ENCODE measurements at places on chromosomes 16 and 17. TPM values are rescaled to one million over a fixed set of nuclear protein-coding genes. Genes with fewer than 3 reads are reported as not detected.

Gene TEKT1
- not detected for total RNA-seq

Gene GRAP
- total RNA-seq: not detected

Gene HAP1
- under 0.01 TPM for total RNA-seq

Gene METTL2A
- total RNA-seq: 29.4 TPM

Gene ALDH3A1
- not detected for total RNA-seq

Gene KCNG4
- total RNA-seq: not detected

Gene FOXL1
- 3.5 TPM for total RNA-seq

Gene KRTAP2-3
- total RNA-seq: 0.32 TPM

DNA sequence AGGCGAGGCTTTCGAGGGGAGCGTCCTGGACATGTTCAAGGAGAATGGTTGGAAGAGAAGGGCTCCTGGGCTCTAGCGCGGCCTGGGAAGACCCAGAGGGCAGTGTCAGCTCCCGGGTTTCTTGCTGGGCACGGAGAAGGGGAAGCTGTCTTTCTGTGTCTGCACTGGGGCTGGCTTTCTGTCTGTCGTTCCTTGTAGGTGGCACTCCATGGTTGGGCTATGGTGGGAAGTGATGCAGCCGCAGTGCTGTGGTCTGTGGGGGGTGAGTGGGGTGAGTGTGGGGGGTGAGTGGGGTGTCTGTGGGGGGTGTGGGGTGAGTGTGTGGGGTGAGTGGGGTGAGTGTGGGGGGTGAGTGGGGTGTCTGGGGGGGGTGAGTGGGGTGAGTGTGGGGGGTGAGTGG is 13.7 kb downstream of the RNF213 start:
- DNase-seq: no peak

DNA sequence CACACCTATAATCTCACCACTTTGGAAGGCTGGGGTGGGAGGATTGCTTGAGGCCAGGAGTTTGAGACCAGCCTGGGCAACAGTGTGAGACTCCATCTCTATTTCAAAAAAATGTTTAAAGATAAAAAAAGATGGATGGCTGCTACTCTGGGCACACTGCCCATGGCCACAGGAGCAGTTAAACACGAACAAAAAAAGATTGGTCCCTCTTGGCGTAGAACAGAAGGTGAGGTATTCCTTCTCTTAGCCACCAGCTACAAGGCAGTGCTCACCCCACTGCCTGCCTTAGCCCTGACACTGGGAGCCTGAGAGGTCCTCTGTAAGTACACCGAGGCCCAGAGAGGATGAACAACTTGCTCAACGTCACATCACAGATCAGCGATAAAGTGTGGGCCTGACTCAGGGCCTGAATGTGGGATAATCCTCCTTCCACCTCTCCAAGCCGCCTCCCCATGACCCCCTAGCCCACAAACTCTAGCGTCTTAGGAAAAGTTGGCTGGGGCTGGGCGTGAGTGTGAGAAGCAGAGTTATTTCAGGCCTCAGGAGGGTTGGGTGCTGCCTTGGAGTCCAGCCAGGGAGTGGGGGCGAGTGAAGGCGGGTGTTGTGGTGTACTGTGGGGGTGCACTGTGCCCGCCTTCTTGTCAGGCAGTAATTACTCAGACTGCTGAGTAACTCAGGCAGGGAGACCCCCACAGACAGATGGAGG is 2.3 kb upstream of the DPH1 start:
- no peak for DNase-seq

GRCh38 chr16:77295896-77296295 is 96.7 kb downstream of the SYCE1L start:
- DNase-seq: peak; percentile 45

- DNase-seq: no peak
These were observed 78.8 kb downstream of the TNRC6C start for GRCh38 chr17:78037280-78037679.

GRCh38 chr16:74320707-74321106 is 24.1 kb downstream of the PSMD7 start:
- no peak for DNase-seq

DNA sequence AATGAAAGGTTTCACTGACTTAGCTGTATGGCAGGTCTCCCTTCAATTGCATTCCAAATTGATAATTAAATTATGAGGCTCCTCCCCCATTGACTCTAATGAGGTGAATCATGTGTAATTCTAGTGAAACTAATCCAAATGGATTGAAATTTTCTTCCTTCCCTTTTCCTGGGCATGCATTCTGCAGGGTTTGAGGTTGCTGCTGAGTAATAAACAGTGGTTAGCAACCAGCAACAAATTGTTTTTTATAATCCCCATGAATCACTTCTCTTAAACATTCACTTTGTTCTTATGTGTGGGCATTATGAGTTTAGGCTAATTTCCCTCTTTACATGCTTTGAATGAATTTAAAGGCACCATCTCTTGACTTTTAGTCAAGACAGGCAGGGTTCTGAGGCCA is 43.4 kb downstream of the MYOCD start:
- no peak for DNase-seq

GRCh38 chr16:16857603-16858283 is 478.8 kb downstream of the NPIPA7 start:
- DNase-seq: no peak

DNA sequence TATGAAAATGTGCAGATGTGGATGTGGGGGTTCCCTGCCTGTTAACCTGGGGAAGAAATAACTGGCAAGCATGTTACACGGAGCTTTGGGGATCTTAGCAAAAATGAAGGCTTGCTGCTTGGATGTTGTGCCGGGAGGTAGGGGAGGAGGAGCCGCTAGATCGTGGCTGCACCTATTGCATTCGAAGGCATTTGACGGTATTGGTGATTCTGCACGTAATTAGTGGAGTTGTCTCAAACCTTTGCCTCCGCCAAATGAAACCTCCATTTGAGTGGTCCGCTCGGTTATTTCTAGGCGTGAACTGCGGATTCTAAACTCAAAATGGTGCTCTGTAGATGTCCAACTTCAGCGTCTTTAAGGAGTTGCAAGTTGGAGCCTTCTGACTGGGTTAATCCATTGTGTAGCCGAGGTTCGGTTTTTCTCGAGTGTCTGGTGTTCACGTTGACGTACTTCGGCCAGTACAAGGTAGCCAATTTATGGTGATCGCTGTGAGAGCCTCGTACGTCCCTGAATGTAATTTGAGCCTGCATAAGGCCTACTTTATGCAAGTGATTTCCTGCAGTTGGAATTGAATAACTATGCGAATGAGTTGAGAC is 1.5 kb downstream of the TNRC6C start:
- peak; percentile 12 for DNase-seq

DNA sequence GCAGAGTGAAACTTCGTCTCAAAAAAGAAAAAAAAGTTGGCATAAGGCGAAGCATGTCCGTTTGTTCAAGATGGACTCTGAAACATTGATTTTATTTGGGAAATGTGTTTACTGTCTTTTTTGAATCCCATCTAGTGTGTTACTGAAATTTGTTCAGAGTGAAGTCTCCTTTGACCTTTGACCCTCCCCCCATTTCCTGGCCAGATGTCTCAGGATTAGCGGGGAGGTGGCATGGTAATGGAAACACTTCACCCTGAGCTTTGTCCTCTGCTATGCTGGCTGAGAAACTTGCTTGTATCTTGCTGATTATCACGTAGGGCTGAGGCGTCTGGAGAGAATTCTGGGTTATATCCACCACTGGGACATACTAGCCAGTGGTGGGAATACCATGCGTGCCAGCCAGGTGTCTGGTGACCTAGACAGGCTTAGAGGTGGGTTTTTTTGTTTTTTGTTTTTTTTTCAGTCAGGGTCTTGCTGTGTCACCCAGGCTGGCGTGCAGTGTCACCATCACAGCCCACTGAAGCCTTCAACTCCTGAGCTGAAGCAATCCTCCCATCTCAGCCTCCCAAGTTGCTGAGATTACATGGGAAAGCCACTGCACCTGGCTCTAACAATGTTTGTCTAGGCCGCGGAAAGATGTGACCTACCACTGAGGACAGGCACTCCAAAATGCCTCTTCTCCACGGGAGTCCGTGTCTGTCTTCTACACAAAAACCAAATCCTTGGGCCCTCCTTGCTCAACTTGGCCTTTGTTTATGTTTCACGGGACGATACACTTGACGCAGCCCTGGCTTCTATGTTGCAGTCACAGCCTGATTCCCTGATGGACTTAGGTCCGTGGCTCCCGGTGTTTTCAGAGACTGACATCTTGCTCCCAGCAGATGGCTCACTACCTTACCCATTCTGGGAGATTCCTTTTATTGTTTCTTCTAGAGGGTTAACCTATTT is 6.6 kb upstream of the GALK1 start:
- no peak for DNase-seq

DNA sequence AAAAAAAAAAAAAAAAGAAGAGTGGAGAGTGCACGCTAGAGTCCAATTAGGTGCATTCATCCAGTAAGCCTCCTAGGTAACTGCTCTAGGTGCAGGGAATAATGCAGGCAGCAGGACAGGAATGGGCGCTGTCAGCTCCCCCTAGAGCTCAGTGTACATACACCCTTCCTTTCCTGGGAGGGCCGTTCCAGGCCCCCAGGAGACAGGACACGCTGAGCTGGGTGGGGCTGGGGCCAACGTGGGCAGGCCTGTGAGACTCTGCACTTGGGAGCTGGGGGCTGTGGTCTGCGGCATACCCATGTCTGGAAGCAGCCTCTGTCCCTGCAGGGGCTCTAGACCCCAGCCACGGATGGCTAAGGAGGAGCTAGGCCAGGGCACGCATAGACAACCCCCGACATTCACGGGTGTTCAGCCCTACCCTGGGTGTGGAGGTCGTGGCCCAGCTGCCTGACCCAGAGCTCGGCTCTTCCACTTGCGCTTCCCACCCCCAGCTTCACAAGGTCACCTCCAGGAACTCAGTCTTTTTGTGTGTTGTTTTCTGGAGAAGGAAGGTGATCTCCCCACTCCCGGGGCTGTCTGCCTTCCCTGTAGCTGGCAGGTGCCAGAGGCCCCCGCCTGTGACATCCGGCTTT is 1.0 kb upstream of the ANTKMT start:
- no peak for DNase-seq

DNA sequence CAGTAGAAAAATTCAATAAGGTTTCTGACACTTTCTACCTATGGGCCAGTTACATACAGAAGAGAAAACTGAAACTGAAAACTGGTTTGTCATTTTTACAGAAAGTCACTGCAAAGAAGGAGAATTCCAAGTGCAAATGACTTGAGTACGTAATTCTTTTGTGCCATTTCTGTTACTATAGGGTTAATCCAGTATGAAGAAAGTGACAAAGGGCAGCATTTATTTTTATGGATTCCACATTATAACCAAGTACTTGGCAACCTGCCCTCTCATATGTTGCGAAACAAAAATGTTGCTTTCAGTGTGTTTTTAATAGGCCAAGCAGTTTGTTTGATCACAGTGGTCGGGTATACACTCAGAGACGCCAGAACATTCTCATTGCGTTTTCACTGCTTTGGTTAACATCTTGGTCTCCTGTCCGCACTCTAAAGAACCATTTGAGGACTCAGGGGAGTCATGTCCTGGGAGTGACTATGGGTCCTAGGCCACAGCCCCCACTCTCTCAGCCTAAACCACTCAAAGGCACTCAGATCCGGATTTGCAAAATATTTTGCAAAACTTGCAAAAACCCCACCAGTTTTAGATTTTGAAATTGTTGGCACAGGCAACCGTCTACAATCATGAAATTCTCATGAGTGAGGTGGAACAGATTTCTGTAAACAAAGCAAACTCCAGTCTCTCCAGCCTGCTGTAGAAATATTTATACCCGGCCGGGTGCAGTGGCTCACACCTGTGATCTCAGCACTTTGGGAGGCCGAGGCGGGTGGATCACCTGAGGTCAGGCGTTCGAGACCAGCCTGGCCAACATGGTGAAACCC is 15.4 kb upstream of the HELZ start:
- peak; percentile 94 for DNase-seq

DNA sequence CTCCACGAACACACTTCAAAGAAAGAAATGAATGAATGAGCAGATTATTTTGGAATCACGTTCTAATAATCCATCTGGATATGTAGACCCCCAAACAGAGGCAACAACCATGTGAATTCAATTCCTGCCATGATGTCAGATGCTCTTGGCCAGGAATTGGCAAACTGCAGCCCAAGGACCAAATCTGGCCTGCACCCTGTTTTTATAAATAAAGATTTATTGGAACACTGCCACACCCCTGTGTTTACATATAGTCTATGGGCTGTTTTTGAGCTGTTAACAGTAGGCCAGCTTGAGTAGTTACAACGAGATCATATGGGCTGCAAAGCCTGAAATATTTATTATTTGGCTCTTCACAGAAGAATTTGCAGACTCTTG is 336.0 kb upstream of the ZFHX3 start:
- DNase-seq: no peak

- no peak for DNase-seq
These were observed 24.8 kb upstream of the SLC25A19 start for GRCh38 chr17:75313941-75314551.

GRCh38 chr16:11109566-11109965 is 146.4 kb downstream of the SOCS1 start:
- DNase-seq: peak; percentile 90

DNA sequence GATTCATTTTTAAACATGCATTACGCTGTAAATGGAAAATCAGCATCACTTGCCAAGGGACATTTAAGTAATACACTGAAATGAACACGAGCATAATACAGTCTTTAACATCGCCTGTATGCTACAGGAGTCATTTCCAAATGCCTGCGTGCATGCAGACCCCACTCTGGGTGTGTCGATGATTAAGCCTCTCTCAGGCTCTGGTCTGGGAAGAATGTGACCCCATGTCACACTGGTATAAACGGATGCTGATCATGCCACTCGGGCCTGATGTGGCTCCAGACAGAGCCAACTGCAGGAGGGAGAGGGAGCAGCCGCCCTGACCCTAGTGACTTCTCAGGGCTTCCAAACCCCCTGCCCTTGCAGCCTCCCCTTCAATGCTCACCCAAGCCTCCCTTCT is 10.8 kb downstream of the EMP2 start:
- DNase-seq: no peak

DNA sequence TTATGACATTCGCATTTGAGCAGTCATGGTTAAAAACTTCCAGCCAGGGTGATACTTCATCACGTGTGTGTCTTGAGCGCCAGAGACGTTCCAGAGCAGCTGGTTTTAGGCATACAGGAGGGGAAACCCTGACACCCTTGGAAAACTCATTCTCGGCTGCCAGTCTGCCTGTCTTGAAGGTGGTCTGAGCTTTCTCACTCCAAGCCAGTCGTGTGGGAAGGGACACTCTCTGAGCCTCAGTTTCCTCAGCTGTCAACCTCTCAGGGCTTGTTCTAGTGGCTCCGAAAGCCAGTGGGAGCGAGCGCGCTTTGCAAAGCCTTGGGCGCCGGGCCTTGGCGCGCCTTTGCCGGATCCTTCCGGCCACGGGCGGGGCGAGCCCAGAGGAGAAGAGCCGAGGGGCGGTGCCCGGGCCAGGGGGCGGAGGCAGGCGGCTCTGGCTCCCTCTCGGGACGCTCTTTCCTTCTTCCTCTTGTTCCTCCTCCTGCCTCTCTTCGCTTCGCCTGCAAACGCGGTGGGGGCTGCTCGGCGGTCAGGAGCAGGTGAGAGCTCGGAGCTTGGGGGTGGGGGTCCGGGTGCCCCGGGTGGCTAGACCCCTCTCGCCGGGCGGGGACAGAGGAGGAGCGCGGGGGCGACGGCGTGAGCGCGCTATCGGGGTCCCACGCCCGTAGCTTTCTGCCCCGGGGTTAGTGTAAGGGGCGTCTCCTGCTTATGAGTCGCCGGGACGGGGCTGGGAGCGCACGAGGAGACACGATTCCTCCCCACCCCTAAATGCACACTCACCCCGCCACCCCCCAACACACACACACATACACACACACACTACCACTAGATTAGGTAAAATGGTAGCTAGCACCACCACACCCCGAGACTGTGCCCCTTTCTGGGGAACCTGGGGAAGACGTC is at the start of gene LDAF1:
LDAF1 (plus strand) TSS at position 467 of the 903 bp plus-strand sequence. CDS start 2,509 bp downstream, outside the sequence.
- DNase-seq: peak; percentile 78

GRCh38 chr17:17205368-17206123 is 587 bp downstream of the PLD6 start:
- DNase-seq: peak; percentile 54
